Hippocampal formation (tissue), 2 donors: ENCODE measurements at places on chromosomes 2 and 18.

DNA sequence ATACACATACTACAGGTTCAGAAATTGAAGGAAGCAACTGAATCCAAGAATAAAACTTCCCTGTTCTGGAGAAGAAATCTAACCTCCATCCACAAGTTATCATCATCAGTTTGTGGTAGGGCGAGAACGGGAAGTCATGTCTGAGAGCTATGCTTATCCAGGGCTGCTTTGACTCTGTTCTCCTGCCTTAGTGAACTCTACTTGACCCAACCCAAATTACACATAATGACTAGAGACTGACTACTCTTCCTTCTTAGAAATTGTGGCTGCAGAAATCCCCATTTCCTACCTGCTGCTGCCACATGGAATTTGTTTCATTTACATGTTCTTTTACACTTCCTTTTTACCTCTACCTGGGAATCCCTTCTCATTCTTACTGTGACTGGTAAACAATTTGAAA lies 1102.6 kb upstream of the PIK3C3 start:
- DNase-seq: no peak

GRCh38 chr2:220460257-220460985 lies 833.0 kb downstream of the SLC4A3 start:
- no peak for DNase-seq

DNA sequence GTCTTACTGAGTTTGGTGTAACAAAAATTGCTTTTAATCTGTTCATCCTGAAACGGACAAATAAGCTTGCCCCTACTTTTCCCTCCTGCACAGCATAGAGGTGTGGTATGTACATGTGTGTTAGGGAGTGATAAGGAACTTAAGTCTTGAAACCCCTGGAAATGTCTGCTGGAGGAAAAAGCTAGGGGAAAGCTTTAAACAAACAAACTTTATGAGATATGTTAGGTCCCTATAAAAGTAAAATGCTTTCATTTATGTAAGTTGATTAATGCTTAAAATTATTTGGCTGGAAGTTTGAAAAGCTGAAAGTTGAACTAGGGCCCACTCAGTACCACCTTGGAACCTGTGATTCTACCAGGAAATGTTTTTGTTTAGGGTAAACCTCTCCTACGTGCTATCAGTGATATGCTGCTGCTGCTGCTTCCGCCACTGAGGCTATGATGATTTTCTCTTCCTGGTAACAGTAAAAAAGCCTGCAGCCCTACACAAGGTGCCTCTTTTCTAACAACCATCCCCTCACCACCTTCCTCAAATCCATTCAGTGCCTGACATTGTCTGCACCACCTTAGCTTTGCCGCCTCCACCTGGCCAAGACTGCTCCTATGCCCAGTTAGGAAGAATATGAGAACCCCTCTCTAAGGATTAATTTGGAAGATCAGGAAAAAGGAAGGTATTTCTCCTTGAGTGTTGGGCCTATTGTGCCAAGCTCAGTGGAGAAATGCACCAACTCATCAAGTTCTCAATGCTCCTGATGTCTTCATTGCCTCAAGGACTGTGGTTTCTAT lies 2.5 kb upstream of the YES1 start:
- DNase-seq: no peak

DNA sequence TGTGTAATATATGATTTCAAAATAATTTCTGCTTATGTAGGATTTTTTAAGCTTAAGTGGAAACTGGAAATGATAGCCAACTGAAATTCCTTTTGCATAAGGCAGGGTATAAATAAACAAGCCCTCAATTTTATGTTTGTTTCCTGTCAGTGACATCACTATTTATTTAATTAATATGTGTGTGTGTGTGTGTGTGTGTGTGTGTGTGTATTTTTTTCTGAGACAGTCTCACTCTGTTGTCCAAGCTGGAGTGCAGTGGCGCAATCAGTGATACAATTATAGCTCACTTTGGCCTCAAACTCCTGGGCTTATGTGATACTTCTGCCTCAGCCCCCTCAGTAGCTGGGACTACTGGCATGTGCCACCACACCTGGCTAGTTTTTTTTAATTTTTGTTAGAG lies 29.3 kb upstream of the CYP20A1 start:
- no peak for DNase-seq

- DNase-seq: no peak
These were observed 273.0 kb upstream of the ID2 start for GRCh38 chr2:8408560-8409460.

DNA sequence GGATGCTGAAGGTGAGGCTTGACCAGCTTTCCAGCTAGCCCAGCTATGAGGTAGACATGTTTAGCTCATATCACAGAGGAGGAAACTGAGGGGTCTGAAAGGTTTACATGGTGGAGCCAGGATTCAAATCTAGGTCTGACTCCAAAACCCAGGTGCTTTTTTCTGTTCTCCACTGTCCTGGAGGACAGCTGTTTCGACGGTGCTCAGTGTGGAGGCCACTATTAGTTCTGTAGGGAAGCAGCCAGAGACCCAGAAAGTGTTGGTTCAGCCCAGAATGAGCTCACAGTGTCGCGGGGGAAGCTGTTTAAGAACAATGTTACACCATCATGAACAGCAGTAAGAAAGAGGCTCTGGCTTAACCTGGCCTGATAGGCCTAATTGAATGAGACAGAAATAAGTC lies 11.1 kb downstream of the PROC start:
- DNase-seq: no peak

- DNase-seq: no peak
These were observed 168.1 kb upstream of the TACR1 start for GRCh38 chr2:75367401-75367800.

- DNase-seq: no peak
These were observed 424.8 kb downstream of the HRH4 start for GRCh38 chr18:24885276-24885675.

- no peak for DNase-seq
These were observed 768.5 kb downstream of the LRP1B start for GRCh38 chr2:141362311-141362710.

GRCh38 chr2:3823748-3824147 lies 120.4 kb downstream of the DCDC2C start:
- DNase-seq: no peak

DNA sequence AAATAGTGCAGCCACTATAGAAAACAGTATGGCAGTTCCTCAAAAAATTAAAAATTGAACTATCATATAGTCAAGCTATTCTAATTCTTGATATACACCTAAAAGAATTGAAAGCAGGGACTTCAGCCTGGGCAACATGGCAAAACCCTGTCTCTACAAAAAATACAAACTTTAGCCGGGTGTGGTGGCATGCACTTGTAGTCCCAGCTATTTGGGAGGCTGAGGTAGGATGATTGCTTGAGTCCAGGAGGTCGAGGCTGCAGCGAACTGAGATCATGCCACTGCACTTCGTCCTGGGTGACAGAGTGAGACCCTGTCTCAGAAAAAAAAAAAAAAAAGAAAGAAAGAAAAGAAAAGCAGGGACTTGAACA lies 279.5 kb upstream of the STON1 start:
- DNase-seq: no peak

DNA sequence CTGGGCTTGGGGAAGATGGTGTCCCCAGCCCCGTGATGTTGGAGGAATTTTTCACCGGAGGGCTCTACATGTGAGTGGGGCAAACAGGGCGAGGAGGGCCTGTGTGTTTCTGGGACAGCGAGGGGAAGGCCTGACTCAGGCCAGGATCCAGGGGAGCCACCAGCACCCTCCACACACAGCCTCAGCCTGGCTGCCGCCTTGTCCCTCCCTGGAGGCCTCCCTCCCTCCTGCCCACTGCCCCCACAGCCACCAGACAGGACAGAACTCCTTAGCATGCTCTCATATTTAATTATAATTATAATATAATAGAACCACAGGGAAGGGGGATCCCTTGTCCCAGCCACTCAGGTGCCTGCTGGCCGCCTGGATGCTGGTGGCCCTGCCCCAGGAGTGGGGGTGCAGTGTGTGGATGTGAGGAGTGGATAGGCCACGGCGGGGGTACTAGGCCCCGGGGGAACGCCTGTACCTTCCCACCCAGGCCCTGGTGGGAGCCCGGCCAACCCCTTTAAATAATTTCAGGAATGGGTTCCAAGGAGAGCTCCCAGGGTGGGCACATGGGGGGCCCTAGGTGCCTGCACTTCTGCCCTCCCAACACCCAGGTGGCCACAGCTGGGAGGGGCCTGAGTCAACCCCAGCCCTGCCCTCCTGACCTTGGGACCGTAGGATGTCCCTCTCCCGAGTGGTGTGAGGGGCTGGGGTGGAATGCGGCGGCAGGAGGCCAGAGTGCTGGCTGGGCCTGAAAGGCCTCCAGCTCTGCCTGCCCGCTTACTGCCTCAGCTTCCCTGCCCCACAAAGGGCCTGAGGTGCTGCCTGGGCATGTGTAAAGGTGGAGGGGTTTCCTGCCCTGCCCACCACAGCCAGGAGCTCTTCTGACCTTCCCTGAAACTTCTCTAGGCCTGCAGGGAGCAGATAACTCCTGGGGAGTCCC lies 8.8 kb downstream of the PDCD1 start:
- DNase-seq: no peak

GRCh38 chr2:219174146-219174545 lies 2.6 kb downstream of the CNPPD1 start:
- DNase-seq: no peak

GRCh38 chr2:121363632-121364420 lies 78.8 kb upstream of the TFCP2L1 start:
- no peak for DNase-seq

DNA sequence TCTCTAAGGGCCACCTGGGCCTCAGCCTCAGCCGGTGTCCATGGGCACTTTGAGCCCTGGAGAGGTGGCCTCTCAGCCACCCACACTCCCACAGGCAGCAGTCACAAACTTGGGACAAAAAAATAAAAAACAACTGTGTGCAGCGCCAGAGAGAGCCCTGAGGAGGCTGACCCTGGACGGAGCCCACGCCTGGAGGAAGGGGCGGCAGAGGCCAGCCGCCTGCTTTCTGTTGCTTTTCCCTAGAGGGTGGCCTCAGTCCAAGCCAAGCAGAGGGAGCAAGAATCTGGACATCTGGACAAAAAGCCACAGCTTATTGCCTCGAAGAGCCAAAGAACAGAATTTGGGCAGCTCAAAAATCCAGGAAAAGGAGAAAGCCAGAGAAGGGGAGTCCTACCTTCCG lies 43.3 kb upstream of the LDLRAD4 start:
- DNase-seq: no peak

- no peak for DNase-seq
These were observed 60.3 kb upstream of the ACVR1 start for GRCh38 chr2:157936406-157936805.

DNA sequence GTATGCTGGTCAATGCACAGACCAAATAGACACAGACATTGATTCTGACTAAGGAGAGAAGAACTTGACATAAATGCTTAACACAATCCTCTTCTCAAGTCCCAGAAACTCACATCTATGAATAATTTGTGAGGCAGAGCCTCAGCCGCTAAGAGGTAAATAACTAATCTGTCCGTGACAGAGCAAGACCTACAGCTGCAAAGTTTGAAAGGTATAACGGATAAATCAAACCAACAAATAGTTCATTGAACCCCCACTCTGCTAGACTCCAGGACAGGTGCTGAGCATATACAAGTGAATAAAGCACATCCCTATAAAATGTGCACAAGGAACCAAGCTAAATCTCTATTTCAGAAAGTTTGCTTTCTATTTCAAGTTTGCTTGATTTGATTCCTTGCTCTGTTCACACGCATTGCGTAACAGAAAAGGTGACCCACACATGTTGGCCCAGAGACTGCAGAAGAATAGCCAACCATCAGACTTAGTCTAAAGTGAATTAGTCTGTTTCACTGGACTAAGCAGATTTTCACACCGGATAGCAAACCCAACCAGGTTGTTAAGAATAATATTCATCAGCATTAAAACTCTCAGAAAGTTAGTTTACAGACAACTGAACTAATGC lies 51.7 kb downstream of the NCKAP5 start:
- no peak for DNase-seq

DNA sequence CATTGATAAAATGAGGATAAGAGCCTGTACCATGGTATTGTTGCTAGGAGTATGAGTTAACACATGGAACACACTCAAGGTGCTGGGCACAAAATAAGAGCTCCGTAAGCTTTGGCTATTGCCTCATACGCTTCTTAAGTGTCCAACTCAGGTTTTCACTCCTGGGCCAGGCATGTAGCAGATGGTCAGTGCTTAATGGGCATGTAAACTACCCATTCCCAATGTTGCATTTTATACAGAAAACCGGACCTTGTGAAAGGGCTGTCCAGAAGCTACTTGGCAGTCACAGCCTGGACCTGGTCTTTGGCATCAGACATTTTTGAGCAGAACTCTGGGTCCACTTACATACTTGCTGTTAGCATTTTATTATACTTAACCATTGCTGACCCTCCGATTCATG lies 26.9 kb downstream of the MGAT5 start:
- no peak for DNase-seq

GRCh38 chr18:79755496-79756142 lies 42.1 kb upstream of the KCNG2 start:
- DNase-seq: no peak

DNA sequence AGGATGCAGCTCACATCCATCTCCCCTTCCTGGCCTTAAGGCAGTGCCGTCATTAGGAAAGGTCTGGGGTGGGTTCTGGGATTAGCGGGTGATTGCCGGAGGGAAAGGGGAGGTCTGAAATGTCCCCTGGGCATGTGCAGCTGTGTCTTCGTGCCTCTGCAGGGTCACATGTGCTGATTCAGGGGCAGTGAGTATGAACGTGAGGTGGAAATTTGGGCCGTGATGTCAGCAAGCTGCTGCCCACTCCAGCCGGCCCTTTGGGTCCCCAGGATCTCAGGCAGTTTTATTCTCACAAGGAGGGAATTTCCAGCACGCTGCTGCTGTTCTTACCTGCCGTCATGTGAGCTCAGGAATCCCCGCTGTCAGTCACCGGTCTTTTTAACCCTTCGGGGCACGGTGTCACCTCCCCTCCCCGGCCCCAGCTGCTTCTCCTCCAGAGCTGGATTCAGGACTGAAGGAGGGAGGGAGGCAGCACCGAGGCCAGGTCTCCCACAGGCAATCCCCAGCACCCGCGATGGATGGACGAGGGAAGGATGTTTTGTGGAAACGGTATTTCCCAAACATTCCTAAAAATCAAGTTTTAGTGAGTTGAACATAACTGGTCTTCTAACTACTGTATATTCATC lies 23.5 kb downstream of the GPR35 start:
- no peak for DNase-seq

- no peak for DNase-seq
These were observed 177.4 kb upstream of the FN1 start for GRCh38 chr2:215613280-215613679.

DNA sequence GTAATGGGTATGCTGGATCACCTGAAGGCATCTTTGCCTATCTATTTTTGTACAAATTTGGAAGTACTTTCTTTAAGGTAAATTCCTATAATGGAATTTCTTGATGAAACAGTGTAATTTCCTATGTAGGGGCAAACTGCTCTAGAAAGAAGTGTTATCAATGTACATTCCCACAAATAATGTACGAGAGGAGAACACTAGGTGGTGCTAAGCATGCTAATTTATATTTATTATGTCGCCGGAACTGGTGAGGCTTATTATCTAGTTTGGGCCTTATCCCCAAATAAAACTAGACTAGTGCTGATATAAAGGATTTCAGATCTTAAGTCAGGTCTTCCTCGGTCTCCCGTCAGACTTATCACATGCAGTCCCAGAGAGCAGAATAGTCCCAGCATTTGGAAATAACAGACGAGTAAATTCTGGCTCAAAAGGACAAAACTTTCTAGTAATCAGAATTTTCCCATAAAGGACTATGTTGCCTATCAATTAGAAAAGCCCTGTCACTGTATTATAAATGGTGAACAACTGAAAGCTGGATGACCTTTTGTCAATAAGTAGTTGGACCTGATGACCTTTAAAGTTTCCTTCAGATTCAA lies 86.9 kb upstream of the RBBP8 start:
- no peak for DNase-seq

GRCh38 chr2:203476881-203477280 lies 58.2 kb downstream of the RAPH1 start:
- no peak for DNase-seq

GRCh38 chr18:59054496-59055287 lies 85.0 kb upstream of the SEC11C start:
- DNase-seq: no peak

GRCh38 chr2:171792886-171793580 lies 101.0 kb downstream of the SLC25A12 start:
- DNase-seq: no peak
